ENCODE measurements at places on chromosomes 4 and X.

- DNase-seq = no peak
Measured at GRCh38 chr4:128543696-128544095, 256.1 kb upstream of the PGRMC2 start.

- no peak for DNase-seq
Measured at GRCh38 chrX:54509400-54509799, 13.4 kb upstream of the FGD1 start.

DNA sequence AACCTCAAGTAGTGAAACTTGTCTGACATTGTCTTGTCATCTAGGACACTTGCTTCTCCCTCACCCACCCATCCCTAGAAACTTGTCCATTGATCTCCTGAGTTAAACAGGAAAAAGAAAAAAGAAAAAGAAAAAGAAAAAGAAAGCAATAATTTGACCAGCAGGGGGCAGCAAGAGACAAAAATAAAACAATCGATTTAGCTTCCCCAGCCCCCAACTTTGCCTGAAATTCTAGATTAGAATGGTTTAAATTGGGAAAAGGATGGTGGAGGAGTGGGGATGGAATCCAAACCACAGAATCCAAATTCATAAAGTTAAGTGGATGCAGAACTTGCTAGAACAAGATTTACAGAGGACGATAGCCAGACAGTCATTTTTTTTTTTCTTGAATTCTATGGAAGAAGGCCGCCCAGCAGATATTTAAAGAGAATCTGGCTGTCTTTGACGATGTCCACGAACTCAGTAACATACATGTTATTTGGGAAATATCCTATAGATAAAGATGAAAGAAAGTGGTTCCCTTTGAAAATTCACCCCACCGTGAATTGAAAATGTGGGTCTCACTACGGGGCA, 282.9 kb downstream of the USP46 start:
- peak; percentile 10 for DNase-seq

GRCh38 chr4:163344147-163345125, 744 bp downstream of the NPY5R start:
- DNase-seq = no peak

DNA sequence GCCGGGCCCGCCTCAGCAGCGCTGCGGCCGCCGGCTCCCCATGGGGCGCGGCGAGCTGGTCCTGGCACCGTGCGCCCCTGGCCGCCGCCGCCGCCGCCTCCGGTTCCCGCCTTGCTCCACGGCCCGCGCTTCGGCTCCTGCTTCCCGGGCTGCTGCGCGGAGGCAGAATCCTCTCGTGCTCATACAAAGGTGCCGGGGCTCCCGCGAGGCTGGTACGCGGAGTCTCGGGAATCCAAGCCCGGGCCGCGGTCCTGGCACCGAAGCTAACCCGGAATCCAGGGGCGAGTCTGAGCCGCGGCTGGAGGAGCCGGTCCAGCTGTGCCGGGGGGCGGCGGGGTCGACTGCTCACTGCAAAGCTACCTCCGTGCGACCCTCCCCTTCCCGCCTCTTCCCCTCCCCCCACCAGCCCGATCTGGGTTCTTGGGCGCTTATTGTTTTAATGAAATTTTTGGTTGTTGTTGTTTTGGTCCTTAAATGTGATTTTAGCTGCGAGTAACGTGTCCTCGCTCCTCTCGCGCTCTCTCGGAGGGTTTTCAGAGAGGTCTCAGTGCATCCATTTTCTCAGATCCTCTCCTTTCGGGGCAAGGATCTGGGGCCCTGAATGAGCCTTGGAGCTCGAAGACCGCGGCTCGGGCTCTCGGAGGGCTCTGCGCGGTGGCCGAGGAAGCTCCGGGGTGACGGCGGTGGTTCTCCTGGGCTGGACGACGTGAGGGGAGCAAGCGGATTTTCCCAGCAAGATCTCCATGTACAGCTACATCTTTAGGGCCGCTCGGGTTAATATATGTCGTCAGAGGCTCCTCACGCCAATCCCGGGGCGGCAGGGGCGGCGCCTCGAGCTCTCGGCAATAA, at the start of gene HAND2:
HAND2 (minus strand) TSS at position 753 of the 849 bp plus-strand sequence. CDS start 940 bp downstream, outside the sequence.
- DNase-seq = no peak

- no peak for DNase-seq
Measured at GRCh38 chr4:113880240-113881028, 99.0 kb downstream of the ARSJ start.

DNA sequence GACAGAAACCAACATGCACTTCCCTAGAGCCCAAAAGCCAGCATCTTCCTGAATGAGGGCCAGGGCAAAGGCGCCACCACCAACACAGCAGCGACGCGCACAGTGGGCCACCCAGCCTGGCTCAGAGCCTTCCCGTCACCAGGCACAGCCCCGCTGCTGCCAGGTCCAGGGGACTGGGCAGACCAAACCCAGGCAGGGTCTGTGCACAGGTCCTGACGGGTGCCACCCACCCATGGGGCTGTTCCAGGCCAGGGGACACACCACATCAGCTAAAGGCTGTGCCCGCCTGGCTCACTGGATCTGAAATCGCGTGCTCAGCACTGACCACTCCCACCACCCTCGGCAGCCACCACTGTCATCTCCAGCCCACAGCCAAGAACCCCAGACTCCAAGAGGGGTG, 13.8 kb downstream of the FAM53A start:
- no peak for DNase-seq

DNA sequence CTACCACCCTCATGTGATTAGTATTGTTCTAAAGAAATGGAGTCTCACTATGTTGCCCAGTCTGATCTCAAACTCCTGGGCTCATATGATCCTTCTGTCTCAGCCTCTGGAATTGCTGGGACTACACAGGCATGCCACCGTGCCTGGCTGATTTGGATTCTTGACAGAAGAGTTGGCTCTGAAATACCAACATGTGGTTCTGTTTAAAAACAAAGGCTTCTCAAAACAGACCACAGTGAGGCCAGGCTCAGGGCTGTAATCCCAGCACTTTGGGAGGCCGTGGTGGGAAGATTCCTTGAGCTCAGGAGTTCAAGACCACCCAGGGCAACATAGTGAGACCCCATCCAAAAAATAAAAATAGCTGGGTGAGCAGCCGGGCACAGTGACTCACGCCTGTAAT, 126.7 kb downstream of the DHRSX start:
- no peak for DNase-seq

- no peak for DNase-seq
Measured at GRCh38 chrX:13733506-13733905, 914 bp downstream of the TRAPPC2 start.

- no peak for DNase-seq
Measured at GRCh38 chr4:176226736-176227135, 31.4 kb upstream of the SPATA4 start.

DNA sequence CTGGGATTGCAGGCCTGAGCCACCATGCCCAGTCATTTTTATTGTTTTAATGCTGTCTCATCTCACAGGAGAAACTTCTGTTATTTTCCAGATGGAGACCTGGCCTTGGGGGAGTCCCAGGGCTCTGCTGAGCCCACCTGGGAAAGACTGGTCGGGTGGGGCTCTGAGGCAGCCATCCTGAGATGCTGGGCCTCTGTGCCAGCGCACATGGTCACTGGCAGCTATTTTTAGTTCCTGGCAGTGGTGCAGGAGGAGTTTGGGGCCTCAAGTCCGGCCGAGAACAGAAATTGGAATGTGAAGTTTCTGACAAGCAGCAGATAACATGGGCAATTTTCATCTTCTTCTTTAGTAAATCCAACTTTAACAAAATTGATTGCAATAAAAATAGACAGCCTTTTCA, 44.5 kb downstream of the SORCS2 start:
- DNase-seq = no peak

DNA sequence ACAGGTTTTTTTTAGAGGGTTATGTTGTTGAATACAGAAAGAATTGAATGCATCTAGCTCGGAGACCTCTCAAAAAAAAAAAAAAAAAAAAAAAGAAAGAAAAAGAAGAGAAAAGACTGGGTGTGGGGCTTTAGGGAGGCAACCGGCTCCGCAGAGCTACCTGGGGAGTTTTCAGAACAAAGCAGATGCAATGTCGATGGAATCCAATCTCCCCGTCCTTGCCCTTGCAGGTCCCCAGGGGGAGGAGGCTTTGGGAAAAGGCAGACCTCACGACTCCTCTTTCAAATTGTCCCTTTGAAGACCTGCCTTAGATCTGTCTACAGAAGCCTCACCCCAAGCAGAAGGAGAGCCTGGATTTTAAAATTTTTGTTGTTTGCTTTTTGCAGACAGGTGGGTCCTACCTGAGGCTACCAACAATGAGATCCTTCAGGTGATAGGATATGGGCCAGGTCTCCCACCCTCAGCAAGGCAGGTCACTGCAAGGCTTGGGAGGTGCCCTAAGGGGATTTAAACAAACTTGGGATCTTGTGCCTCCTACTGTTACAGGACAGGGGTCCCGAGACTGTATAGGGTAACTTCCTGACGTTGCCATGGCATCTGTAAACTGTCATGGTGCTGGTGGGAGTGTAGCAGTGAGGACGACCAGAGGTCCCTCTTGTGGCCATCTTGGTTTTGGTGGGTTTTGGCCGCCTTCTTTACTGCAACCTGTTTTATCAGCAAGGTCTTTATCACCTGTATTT, 75.2 kb upstream of the PRKX start:
- no peak for DNase-seq

DNA sequence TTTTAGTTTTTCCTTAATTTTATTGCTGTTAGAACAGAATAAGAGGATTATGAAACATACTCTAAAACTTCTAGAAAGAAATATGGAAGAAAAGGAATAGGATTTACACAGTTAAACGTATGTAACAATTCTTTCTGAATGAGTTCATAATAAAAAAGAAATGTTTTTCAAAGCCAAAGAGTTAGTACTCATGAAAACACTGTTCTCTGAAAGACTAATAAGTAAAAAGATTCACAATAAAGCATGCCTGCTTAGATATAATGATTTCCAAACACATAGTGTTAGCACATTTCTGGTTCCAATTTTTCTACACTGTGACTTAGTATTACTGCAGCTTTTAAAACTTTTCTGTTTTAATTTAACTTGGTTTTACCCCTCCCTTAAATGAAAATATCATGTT, 49.8 kb upstream of the PRSS48 start:
- no peak for DNase-seq

- no peak for DNase-seq
Measured at GRCh38 chr4:90990284-90990683, 863.1 kb downstream of the CCSER1 start.

DNA sequence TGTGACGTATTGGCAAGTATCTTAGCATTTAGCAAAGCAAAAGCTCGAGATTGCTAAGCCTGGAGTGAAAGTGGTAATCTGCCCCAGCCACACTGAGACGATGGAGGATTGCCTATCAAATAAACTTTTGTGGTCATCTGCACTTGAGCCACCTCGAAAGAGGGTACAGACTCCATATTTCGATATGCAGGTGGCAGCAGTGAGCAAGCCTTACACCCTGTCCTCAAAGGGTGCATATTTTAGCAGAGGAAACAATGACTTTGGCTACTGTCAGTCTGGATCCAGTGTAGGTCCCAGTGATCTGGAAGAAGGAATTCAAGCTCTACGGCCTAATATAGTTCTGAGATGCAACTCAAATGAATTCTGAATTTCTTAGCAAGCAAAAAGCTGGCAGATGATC, 153.9 kb downstream of the ATG4A start:
- peak; percentile 0 for DNase-seq

GRCh38 chr4:150694438-150694837, 112.5 kb downstream of the MAB21L2 start:
- DNase-seq = no peak

DNA sequence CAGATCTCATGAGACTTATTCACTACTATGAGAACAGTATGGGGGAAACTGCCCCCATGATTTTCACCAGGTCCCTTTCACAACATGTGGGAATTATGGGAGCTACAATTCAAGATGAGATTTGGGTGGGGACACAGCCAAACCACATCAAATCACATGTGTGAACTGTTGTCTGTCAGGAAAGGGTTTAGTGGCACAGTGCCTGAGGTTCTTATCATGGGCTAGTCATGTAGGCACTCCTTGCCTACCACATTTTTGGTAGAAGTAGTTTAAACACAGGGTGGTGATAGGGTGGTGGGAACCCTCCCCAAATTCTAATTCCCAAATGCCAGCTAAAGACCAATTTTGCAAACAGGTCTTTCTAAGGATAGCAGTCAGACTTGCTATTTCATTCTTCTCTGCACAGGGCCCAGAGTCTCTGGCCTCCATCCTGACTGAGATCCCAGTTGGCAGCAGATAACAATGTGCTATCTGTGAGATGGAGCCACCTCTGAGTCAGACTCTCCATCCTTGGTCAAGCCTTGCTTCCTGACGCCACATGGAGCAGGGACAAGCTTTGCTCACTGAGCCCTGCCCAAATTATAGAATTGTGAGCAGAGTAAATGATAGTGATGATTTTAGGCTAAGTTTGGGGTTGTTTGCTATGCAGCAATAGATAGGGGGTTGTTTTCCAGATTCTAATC, 33.5 kb upstream of the SETD7 start:
- no peak for DNase-seq

- no peak for DNase-seq
Measured at GRCh38 chrX:153886915-153887314, 942 bp upstream of the L1CAM start.
